ENCODE measurements at places on chromosomes 4 and X.

GRCh38 chr4:119113033-119113655 lies 22.5 kb upstream of the MYOZ2 start:
- no peak for DNase-seq

GRCh38 chr4:87235020-87235671 lies 14.7 kb upstream of the KLHL8 start:
- no peak for DNase-seq

- no peak for DNase-seq
Observed at GRCh38 chr4:84623661-84624060, 40.7 kb downstream of the CDS1 start.

DNA sequence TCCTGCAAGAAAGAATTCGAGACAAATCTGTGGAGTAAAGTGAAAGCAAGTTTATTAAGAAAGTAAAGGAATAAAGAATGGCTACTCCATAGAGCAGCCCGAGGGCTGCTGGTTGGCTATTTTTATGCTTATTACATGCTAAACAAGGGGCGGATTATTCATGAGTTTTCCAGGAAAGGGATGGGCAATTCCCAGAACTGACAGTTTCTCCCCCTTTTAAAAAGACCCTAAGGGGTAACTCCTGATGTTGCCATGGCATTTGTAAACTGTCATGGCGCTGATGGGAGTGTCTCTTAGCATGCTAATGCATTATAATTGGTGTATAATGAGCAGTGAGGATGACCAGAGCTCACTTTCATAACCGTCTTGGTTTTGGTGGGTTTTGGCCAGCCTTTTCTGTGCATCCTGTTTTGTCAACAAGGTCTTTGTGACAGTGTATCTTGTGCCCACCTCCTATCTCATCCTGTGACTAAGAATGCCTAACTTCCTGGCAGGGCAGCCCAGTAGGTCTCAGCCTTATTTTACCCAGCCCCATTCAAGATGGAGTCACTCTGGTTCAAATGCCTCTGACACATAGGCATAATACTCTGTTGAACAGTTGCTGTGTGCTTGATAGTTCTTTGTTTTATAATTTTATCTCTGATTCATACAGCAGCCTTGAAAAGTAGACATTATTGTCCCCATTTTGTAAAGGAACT lies 25.8 kb downstream of the GAB1 start:
- DNase-seq: no peak

DNA sequence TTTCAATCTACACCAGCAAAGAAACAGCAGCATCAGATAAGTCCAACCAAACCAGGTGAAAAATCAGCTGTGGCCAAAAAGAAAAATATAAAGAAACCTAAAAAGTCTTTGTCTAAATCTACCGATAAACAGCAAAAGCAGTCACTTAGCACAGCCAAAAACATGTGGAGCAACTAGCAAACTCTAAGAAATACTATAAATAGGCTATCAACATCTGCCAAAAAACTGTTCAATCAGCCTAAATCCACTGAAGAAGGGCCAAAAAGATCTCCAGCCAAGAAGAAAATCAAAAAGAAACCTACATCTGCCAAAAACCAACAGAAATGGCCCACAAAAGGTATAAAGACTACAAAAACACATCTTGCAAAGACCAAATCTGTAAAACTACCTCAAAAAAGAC lies 36.7 kb upstream of the CABS1 start:
- no peak for DNase-seq

GRCh38 chrX:11259437-11259836 lies 33.8 kb upstream of the AMELX start:
- no peak for DNase-seq

GRCh38 chr4:127905029-127905428 lies 24.3 kb downstream of the PLK4 start:
- no peak for DNase-seq

DNA sequence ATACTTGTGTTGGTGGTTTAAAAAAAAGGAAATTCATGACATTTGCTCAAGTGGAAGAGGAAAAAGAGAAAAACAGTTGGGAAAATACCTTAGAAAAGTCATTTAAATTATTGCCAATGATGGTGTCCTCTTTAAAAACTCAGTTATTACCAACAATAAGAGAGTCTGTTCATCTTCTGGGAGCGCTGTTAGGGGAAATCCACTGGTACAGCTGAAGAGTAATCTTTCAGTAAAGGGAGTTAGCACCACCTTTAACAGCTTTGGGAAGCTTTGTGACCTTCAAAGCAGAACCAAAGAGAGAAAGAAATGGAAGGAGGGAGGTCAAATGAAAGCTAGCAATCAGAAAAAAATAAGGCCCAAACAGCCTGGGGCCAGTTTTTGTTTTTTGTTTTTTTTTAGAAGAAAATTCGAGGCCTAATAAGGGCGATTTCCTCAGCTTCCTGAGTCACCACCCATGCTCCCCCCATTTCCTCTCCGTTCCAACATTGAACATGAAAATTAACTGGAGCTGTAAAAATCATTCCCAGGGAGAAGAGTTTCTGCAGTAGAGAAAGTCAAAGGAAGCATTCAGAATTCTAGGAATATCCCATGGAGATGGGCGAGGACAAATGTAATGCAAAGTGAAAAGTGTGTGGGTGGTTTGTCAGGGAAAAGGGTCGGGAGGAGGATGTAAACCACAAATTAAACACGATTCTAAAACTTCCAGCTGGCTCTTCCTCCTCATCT lies 115.1 kb downstream of the SH3KBP1 start:
- no peak for DNase-seq

DNA sequence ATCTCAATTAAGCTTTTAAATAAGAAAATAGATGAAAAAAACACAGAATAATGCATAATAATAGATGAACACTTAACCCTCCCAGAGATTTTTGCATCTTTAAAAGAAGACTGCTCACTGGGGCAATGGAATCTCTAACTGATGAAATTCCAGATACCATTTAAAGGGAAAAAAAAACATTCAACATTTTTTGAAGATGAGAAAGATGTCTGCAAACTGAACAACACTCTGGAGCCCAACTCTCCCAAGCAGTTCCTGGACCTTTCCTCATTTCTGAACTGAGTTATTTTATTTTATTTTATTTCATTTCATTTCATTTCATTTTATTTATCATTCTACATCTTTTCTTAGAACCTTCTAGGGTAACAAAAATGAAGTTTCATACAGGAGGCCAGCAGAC lies 90.7 kb downstream of the CORIN start:
- no peak for DNase-seq

- peak; percentile 73 for DNase-seq
Observed at GRCh38 chr4:2745981-2746806, 9.9 kb downstream of the TNIP2 start.

- no peak for DNase-seq
Observed at GRCh38 chr4:15158406-15159091, 156.3 kb downstream of the CPEB2 start.

DNA sequence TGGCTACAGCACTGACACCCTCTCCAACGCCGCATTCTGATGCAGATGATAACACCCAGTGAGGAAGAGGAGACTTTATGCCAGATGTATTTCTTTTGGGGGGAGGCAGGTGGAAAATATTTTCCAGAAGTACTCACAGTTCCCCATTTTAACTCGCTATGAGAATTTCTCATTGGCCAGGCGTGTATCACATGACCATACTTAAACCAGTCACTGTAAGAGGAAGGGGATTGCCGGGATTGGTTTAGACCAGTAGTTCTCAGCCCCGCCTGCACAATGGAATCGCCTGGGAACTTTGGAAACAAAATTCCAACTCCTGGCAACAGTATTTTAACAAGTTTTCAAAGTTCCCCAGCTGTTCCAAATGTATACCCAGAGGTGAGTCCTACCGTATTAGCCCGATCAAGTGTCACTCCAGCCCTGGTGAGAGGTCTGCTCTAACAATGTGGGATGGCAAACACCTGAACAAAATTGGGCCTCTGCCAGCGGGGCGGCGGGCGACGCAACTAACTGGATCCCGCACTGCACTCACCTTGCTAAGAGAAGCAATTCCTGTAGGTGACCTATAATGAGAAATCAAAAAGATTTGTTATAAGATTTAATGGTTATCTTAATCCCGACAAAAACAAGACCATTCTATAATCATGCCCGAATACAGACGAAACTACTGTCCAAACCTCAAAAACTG lies 2.9 kb upstream of the MSL3 start:
- DNase-seq: no peak

- no peak for DNase-seq
Observed at GRCh38 chr4:151952711-151953254, 192.0 kb upstream of the GATB start.

DNA sequence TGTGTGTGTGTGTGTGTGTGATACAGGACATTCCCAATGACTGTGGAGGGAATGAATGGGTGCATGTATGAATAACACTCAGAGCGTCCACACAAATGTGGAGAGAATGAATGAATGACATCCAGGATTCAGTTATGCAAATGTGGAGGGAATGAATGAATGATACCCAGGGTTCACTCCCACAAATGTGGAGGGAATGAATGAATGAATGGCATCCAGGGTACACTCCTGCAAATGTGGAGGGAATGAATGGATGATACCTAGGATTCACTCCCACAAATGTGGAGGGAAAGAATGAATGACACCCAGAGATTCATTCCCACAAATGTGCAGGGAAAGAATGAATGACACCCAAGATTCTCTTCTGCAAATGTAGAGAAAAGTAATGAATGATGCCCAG lies 36.0 kb upstream of the ASMTL start:
- DNase-seq: no peak

DNA sequence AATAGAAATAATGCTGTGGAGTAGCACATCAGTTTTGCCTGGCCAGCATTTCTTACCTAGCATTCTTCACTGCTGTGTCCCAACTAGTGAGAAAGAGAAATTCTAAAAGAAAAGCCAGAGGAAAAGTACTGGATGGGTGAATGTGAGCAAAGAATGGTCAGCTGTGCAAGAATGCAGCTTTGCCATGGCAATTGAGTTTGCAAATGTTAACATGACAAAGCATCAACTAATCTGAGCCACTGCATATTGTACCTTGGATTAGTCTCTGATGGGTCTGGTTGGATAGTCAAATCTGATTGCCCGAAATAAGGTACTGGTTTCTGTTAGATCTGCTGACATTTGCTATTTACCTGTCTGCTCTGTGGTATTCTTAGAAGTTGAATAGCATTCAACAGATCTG lies 38.7 kb downstream of the ADD1 start:
- DNase-seq: no peak

- DNase-seq: no peak
Observed at GRCh38 chr4:89488736-89489135, 181.1 kb upstream of the GPRIN3 start.

DNA sequence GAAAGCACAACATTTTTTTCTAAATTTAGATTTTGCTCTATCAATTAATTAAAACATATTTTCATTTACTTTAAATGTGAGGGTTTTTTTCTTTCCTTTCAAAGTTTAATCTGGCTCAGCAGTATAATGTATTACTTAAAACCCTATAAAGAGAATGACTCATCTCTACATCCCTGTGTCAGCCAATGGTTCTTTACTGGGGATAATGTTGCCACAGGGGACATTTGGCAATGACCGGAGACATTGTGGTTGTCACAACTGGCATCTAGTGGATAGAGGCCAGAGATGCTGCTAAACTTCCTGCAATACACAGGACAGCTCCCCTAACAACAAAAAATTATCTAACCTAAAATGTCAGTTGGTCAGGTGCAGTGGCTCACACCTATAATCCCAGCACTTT lies 53.8 kb downstream of the SYNPO2 start:
- no peak for DNase-seq

DNA sequence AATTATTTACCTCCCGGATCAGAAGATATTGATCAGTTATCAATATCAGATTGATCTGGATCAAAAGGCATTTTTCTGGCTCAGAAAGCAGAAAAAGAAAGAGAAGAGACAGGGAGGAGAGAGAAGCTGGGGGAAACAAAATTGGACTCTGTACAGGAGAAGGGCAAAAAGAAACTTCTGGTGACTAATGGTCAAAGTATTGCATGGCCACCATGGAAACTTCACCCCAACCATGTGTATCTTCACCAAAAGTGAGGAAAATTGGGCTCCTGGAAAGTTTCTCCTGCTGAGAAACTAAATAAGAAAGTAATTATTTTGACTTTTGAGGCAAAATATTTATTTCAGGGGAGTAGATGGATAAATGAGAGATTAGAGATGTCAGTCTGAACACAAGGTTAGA lies 33.9 kb downstream of the RNF150 start:
- no peak for DNase-seq

DNA sequence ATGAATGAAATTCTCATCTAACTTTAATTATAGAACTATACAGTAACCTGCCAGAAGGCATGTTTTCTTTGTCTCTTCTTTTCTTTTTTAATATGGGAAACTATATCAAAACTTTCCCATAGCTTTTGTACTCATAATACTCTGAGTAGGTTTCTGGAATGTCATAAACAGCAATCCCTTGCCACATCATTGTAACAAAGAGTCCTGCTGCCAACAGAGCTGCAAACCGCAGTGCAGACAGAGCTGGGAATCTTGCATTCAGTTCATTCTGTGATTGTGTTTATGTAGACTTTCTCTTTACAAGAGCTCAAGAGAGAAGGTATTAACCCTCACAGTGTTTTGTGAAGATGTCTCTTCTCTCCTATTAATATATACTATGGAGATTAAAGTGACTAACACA lies 304.4 kb upstream of the SLIT2 start:
- DNase-seq: no peak

DNA sequence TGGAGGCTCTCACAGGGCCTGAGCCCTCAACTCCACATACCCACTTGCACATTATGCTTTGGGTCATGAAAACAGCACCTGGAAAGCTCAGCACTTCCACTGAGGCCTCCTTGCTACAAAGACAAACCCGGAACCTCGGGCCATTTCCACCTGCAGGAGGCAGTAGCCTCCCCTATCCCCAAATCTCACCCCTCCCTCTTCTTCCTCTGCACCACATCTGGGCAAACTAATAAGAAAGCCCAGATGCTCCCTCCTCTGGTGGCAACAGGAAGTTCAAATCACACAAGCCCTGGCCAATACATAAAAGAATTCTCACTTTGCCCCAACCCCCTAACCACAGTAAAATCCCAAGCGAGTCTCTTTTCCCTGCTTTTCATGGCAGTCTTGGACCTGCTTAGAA lies 136.4 kb downstream of the MAPK10 start:
- DNase-seq: no peak

DNA sequence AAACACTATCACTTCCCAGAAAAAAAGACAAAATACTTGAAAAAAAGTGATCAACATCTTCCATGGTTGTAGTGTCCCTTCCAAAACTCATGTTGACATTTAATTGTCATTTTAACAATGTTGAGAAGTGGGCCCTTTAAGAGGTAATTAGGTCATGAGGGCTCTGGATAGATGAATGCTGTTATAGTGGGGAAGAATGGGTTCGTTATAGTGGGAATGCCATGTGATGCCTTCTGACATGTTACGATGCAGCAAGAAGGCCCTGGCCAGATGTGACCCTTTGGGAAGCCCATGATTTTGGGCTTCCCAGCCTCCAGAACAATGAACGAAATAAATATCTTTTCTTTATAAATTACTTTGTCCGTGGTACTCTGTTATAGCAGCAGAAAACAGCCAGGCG lies 4.0 kb upstream of the SLC10A6 start:
- no peak for DNase-seq

DNA sequence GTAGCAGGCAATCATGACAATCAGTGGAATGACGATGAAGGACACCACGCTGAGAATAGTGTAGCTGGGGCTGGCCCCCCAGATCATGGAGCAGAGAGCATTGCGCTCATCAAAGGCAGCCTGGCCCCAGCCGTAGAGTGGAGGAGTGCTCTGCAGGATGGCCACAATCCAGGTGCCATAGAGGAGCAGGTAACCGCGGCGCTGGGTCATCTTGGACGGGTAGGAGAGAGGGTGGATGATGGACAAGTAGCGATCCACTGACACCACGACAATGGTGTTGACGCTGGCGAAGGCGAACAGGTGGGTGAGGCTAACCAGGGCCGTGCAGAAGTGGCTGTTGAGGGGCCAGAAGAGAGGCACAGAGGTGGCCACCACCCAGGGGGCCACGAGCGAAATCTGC lies 2.8 kb downstream of the GPR101 start:
- no peak for DNase-seq

Measured in T follicular helper cell (primary cell).